WTC11 (cell line): ENCODE measurements at places on chromosomes 5 and 9.

GRCh38 chr9:88387552-88388202, 567 bp upstream of the SPIN1 start:
- DNase-seq, result peak; percentile 55

GRCh38 chr9:134961331-134962064, 43.8 kb upstream of the FCN1 start:
- DNase-seq, result peak; percentile 2

GRCh38 chr5:140362875-140363630, 3.1 kb downstream of the SLC4A9 start:
- DNase-seq, result peak; percentile 95

- no peak for DNase-seq
These were observed 191.0 kb downstream of the TARS1 start for GRCh38 chr5:33631786-33632185.

DNA sequence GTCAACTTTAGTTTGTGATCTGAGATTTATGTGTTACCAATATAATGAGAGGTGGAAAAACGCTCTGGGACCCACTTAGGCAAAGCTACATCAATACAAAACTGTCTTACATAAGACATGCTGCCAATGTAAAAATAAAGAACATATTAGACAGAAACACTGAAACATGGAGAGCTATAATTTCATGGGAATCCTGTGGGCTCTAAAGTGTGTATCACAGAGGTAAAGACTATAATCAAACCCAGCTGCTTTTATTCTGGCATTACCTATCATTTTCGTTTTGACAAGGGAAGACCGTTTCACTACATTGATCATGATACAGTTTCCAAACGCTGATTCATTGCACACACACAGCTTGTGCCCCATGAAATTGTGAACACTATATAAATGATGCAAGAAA, 400.5 kb upstream of the TUSC1 start:
- DNase-seq, result no peak

- no peak for DNase-seq
These were observed 116.7 kb upstream of the NEK6 start for GRCh38 chr9:124140941-124141568.

DNA sequence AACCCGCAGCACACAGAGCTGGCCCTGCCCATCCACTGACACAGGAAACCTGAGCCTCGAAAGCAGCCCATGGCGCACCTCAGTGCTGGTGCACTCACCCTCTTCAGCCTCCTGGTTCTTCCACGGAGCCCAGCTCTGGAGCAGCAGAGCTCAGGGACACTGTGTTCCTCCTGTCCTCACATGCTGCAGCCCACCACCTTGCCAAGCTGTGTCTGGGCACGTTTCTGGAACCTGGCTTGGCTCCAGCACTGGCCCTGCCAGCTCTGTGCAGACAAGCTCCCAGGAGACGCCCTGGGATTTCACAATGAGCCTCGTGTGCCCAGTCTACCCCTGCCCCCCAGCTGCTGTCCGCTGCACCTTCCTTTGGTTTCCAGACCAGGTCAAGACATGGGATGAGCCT, 119.5 kb downstream of the SYK start:
- DNase-seq, result no peak

DNA sequence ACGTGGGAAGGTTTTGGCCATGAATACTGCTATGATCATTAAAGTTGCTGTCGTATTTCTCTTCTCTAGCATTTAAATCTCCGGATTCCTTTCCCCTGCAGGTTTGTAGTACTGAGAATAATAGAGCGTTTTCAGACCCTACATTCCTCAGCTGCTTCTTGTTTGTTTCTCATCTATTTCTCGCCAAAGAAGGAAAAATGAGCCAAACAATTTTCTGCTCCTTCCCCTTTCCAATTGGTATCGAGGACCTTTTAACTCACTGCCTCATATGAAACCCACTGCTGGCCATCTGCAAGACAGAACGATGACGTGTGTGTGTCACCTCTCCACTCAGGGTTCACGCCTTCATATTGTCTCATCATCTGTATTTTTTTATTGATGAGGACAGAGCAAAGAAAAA, 689.4 kb upstream of the WWC1 start:
- no peak for DNase-seq

DNA sequence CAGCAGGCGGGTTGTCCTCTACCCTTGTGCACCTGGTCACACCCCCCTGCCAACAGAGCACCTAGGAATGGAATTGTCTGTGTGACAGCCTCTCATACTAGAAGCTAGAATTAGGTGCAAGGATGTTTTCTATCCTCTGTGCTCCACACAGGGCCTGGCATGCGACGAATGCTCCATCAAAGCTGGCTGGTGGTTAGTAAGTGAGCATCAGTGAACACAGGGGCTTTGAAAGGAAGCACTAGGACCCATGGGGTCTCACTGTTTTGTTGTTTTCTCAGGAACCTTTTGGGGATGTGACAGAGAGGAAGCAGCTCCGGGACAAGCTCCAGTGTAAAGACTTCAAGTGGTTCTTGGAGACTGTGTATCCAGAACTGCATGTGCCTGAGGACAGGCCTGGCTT, 32.3 kb downstream of the GALNT12 start:
- DNase-seq, result no peak

DNA sequence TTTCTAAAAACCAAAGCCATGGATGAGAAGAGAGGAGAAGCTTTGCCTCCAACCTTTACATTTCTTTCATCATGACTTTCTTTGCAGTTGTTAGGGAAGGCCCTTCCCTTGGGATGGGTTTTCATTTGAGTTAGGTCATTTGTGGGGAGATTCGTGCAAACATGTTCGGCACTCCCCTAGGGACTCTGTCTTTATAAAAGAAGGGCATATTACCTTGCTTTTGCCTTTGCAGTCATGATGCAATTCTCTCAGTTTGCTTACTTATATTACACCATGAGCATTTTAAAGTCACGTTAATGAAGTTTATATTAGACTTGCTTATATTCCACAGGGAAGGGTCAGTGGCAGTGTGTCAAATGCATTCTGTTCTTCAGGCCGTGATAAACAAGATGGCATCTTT, 289.3 kb upstream of the WWC1 start:
- no peak for DNase-seq

DNA sequence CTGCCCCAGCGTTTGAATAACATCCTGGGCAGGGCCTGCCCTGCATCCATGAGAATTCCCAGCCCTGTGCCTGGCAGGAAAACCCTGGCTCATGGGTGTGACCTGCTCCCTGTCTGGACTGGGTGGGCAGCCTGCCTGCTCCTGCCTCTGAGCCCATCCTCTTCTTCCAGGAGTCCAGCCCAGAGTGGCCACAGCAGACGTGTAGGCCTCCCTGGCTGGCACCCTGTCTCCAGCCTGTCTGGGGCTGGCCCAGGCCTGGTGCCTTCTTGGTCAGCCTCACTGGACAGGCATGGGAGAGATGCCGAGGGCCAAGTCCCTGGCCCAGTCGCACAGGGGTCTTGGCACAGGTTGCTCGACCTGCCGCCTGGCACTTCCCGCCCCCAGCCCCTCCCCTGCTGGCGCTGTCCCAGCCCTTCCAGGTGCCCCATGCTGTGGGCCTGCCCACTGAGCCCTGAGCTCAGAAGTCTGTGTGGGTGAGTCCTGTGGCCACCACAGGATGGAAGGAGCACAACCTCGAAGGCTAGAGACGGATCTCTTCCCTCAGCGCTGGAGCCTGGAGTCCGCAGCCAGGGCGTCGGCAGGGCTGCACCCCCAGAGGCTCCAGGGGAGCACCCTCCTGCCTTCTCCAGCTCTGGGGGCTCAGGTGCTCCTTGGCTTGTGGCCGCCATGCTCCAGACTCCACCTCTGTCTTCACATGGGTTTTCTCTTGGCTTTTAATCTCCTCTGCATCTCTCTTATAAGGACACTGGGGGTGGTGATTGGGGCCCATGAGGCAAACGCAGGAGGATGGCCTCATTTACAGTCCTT, 11.8 kb upstream of the COL5A1 start:
- peak; percentile 5 for DNase-seq

- DNase-seq, result no peak
These were observed 24.7 kb downstream of the SLC9A3 start for GRCh38 chr5:499233-500209.

DNA sequence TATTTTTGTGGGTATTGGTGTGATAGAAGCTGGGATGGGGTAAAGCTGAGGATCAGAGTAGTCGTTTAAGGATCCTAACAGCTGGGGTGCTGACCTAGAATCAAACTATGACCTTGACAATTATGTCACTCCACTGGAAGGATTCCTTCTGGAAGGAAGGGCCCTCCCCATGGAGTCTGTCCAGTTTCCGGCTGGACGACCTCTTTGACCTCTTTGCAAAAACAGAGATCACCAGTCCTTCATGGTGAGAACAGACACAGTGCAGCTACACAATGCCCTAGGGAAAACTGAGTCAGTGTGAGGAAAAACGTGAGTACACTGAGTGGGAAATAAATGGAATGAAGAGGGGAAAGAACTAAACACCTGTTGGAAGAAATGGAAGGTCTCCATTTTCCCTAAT, 445.6 kb downstream of the MAT2B start:
- no peak for DNase-seq

DNA sequence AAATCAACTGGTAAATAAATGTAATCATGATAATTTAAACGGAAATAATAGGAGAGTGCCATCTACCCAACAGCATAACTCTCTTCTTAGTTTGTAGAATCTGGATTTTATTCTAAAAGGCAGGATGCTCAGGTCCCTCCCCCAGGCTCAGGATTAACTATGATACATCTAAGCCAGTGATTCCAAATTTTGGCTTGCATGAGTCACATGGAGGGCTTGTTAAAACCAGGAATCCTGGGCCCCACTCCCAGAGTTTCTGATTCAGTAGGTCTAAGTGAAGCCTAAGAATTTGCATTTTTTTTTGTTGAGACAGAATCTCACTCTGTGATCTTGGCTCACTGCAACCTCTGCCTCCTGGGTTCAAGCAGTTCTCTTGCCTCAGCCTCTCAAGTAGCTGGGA, 62.3 kb upstream of the ZFR start:
- no peak for DNase-seq

DNA sequence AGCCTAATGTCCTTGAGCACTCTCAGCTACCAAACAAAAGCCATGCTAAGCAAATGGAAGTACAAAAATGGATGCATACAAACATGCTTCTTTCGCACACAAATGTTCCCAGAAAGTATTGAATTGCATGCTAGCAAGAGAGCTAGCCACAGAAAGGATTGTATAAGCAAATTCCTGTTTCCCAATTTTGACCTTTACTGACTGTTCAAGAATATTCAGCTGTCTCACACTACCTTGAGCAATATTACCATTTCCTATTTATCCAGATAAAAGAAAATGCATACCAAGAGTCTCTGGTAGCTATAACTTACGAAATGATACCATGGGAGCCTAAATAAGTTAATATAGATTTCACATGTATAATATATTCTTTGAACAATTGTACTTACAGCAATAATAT, 264.6 kb downstream of the TMEM167A start:
- no peak for DNase-seq

DNA sequence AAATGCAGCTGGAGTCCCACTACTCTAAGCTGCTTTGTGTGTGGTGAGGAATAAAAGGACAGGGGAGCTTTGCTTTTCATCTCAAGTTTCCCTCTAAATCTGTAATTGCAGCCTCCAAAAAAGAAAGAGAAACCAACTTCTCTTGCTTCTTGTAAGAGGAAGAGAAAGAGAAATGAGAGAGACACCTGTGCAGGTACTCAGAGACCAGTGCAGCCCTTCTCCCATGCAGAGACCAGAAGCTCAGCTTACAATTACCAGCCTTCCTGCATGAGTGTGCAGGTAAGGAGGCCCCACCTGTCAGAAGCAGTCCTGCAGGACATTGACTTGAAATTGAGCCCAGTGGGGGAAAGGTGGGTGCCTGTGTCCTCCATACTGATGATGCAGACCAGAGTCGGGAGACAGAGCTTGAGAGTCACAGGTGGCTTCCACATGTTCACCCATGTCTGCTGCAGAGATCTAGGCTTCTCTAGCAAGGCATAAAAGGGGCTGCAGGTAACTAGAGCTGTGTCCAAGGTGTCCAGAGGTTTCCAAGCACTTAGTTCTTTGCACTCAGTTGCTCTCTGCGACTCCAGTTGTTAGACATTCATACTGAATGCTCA, 15.3 kb upstream of the MED10 start:
- no peak for DNase-seq

- peak; percentile 56 for DNase-seq
These were observed 73.6 kb upstream of the RETREG1 start for GRCh38 chr5:16690243-16690852.

- DNase-seq, result no peak
These were observed 154.4 kb upstream of the COL5A1 start for GRCh38 chr9:134487066-134487710.

DNA sequence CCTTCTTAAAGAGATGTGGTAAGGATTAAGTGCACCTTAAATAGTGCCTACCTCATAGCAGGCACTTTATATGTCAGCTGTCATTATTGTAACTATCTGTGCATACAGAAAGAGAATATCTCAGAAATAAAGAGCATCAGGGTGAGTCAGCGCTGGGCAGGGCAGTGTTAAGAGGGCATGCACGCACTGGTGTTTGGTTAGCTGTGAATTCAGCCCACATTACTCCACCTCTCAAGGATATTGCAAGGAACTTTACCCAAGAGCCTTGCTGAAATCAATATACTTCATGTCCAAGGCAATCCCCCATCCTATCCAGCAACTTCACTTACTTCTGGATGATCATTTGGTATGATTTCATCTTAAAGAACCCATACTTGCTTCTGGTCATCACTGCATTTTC, 300.9 kb downstream of the NTRK2 start:
- no peak for DNase-seq

DNA sequence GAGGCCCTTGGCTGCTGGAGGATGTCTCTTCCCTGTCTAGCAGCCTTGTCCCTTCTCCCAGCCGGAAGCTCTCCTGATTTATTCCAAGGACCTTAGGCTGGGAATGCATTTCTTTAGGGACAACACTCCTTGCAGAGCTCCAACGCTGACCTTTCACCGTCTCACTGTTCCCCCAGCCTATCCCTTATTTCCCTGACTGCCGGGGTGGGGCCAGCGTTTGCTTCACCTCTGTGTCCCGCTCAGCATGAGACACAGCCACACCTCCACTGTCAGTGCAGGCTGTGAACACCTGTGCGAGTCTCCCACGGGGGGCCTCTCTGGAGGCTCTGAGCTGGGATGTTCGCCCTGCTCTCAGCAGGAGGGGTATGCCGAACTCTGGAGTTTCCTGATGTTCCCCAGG, 106.2 kb upstream of the FCN2 start:
- no peak for DNase-seq

DNA sequence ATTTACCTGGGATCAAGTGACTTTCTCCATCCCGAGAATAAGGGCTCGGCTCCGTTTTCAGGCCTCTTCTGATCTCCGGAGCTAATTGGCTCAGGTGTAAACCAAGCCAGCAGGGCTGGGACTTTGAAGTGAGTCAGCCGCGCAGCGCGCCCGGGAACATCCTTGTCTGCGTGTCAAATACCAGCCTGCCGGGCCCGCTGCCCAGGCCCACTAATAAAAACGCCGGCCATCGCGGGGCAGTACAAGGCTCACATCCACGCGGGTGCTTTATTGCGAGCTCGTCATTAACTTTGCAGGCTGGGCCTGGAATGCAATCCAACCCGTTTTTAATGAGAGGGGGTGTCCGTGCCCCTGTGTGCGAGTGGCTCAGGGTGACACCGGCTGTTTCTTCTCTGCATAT, 416.8 kb downstream of the IRX2 start:
- DNase-seq, result no peak
